Activated gamma-delta T cell treated with anti-CD3 and anti-CD28 coated beads, Interleukin-2, amount 50 U/mL, for 16 hours (primary cell): ENCODE measurements at places on chromosomes 11 and 22.

DNA sequence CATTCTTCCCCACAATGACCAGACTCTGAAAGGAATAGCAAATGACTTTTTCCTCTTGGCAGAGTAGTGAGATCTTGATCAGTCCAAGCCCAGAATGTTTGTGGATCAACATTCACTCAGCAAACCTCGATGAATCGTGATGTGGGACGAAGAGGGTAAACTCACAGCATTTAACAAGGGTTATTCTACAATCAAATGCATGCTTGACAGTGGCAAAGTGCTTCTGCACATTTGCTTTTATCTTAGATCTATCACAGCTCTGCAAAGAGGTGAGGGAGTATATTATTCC, 31.8 kb downstream of the TMPRSS5 start:
- DNase-seq: no peak

GRCh38 chr22:45207533-45207932, 33.2 kb downstream of the KIAA0930 start:
- DNase-seq: no peak

DNA sequence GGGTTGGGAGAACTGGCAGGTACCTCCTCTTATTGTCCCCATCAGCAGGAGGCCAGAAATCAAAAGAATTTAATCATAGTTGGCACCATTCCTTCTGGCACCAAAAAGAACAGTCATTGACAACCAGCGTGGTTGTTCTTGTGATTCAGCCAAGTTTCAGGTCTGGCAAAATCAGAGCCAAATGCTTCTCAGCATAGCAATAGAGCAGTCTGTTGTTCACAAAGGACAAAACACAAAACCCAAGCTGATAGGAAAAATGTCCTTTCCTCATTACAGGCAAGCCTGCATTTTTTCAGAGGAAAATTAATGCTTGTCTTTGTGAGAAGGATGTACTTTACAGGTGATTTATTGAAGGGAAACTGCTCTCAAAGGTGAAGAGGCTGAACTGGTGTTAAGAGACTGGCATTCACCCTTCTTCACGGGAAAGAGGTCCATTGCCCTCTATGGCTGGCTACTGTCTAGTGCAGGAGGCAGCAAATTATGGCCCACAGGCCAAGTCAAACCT, 241.8 kb upstream of the ARHGAP42 start:
- DNase-seq: no peak

DNA sequence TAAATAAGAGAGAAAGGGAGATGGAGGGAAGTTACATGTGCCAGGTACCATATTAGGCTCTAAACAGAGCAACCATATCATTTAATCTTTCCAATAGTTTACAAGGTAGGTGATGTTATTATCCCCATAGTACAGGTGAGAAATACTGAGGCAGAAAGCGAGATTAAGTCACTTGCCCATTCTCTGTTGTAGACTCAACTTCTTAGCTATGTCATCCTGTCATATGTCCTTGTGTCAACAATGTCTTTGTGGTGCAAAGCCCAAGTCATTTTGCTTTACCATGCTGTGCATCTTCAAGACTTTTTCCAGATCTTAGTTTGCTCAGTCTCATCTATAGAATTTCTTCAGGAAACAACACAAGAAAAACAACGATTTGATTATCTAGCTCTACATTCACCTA, 205.0 kb upstream of the E2F8 start:
- DNase-seq: no peak

- DNase-seq: peak; percentile 1
These were observed at the start of gene RAB38 for GRCh38 chr11:88174709-88175568. TSS of gene RAB38 (minus strand) at chr11:88175443. CDS start at chr11:88175384, 59 bp downstream.

- no peak for DNase-seq
These were observed 14.6 kb downstream of the MARK2 start for GRCh38 chr11:63853476-63853875.

DNA sequence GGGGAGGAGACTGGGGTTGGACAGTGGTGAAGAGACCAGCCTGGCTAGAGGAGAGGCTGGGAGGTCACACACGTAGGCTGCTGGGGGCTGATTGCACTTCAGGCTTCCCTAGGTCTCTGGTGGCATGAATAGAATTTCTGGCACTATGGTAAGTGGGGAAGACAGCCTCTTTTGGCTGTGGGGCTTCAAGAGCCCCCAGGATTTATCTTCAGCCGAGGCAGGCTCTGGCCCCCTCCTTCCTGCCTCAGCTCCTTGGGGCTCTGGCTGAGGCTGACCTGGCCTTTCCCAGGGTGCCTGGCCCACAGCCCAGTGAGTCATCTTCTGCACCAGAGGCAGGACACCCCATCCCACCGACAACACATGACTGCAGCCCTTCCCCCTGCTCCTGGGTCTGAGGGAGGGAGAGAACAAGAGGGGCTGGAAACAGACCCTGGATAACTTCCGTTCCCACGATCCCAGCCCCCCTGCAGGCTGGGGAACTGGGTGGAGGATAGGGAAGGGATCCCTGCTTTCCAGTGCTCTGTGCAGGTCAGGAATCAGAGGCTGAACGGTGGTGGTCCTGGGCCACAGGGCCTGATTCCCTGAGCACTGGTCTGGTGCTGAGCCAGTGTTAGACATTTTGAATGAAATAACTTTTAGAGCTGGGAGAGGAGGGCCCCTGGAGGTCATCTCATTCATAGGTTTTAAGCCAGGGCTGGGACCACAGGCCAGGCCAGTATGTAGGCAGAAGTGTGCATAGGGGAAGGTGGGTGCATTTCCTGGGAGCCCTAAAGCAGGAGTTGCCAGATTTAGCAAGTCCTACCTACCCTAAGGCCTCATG, 26.5 kb downstream of the ARHGEF17 start:
- no peak for DNase-seq

DNA sequence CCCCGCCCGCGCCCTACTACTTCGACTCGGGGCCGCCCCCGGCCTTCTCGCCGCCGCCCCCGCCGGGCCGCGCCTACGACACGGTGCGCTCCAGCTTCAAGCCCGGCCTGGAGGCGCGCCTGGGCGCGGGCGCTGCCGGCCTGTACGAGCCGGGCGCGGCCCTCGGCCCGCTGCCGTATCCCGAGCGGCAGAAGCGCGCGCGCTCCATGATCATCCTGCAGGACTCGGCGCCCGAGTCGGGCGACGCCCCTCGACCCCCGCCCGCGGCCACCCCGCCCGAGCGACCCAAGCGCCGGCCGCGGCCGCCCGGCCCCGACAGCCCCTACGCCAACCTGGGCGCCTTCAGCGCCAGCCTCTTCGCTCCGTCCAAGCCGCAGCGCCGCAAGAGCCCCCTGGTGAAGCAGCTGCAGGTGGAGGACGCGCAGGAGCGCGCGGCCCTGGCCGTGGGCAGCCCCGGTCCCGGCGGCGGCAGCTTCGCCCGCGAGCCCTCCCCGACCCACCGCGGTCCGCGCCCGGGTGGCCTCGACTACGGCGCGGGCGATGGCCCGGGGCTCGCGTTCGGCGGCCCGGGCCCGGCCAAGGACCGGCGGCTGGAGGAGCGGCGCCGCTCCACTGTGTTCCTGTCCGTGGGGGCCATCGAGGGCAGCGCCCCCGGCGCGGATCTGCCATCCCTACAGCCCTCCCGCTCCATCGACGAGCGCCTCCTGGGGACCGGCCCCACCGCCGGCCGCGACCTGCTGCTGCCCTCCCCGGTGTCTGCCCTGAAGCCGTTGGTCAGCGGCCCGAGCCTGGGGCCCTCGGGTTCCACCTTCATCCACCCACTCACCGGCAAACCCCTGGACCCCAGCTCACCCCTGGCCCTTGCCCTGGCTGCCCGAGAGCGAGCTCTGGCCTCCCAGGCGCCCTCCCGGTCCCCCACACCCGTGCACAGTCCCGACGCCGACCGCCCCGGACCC, 17.4 kb upstream of the ACR start:
- DNase-seq: no peak

DNA sequence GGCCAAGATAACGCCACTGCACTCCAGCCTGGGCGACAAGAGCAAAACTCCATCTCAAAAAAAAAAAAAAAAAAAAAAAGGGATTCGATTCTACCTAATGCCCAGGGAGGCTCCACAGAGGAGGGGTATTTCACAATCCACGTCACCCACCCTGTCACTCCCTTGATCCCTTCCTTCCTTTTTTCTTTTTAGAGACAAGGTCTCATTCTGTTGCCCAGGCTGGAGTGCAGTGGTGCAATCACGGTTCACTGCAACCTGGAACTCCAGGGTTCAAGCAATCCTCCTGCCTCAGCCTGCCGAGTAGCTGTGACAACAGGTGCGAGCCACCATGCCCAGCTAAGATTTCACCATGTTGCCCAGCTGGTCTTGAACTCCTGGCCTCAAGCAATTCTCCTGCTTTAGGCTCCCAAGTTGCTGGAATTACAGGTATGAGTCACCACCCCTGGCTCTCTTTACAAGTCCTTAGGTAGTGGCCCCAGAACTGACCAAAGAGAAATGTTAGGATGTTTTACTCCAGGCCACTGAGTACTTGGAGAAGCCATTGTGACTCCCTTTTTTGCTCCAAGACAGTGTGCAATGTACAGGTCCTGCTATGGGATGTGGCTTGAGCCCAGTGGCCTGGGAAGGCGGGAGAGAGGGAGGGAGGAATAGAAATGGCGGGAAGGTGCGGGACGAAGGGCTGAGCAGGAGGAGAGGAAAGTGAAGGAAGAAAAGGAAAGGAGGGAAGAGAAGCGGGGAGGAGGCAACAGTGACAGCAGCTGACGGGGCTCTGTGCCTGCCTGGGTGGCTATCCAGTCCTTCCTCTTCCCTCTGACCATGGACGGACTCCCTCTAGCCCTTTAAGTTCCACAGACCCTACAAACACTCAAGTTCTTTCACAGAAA, 11.8 kb upstream of the FXYD2 start:
- no peak for DNase-seq

GRCh38 chr22:45239681-45240051, 1.0 kb downstream of the KIAA0930 start:
- DNase-seq: no peak

- no peak for DNase-seq
These were observed 379.1 kb upstream of the B3GAT1 start for GRCh38 chr11:134791102-134791501.
